ENCODE measurements at places on chromosomes 6 and 20. TPM values are rescaled to one million over a fixed set of nuclear protein-coding genes. Genes with fewer than 3 reads are reported as not detected.

The ENPP1 gene
- 0.81 TPM for total RNA-seq

The FOXC1 gene
- total RNA-seq, result 7.0 TPM

The MUCL3 gene
- not detected for total RNA-seq

The TPMT gene
- 7.6 TPM for total RNA-seq

The MYL9 gene
- total RNA-seq, result 97.7 TPM

The SLCO4A1 gene
- 0.54 TPM for total RNA-seq

The MCM3 gene
- 22.7 TPM for total RNA-seq

The VTA1 gene
- total RNA-seq, result 41.2 TPM

The ADGRF4 gene
- 0.16 TPM for total RNA-seq

The LY86 gene
- total RNA-seq, result not detected

The CLPSL2 gene
- total RNA-seq, result not detected

The BMP5 gene
- total RNA-seq, result not detected

The ARHGAP18 gene
- total RNA-seq, result 24.2 TPM

The LGSN gene
- total RNA-seq, result not detected

The VSTM2L gene
- total RNA-seq, result 3.2 TPM

The CRISP3 gene
- total RNA-seq, result not detected

The MAPK13 gene
- total RNA-seq, result 3.8 TPM

The CDH26 gene
- 0.32 TPM for total RNA-seq

The PRRT1 gene
- total RNA-seq, result not detected

The CGA gene
- total RNA-seq, result not detected

The MROH8 gene
- 1.9 TPM for total RNA-seq

The PTCHD4 gene
- 0.36 TPM for total RNA-seq

The RIPPLY2 gene
- not detected for total RNA-seq

The C4A gene
- 12.1 TPM for total RNA-seq

The MAVS gene
- total RNA-seq, result 24.3 TPM

The PHF3 gene
- total RNA-seq, result 17.0 TPM

The SLPI gene
- not detected for total RNA-seq

The PHF20 gene
- total RNA-seq, result 18.1 TPM

The SAMD3 gene
- not detected for total RNA-seq

The POPDC3 gene
- total RNA-seq, result not detected

The OR12D3 gene
- not detected for total RNA-seq

The UST gene
- 20.1 TPM for total RNA-seq

The GPSM3 gene
- 7.4 TPM for total RNA-seq

The HIVEP2 gene
- 13.9 TPM for total RNA-seq

The ECT2L gene
- total RNA-seq, result under 0.01 TPM

The VGLL2 gene
- not detected for total RNA-seq

The DEFB132 gene
- not detected for total RNA-seq

The MRAP2 gene
- total RNA-seq, result 0.49 TPM

The RAB23 gene
- 15.2 TPM for total RNA-seq

The TFAP2A gene
- total RNA-seq, result 4.5 TPM

The JPH2 gene
- not detected for total RNA-seq

The BIRC7 gene
- not detected for total RNA-seq

The TBX18 gene
- 45.5 TPM for total RNA-seq

The CYP24A1 gene
- not detected for total RNA-seq

The NRSN1 gene
- not detected for total RNA-seq

The EDN3 gene
- total RNA-seq, result not detected

The PIGT gene
- total RNA-seq, result 91.3 TPM

The ARID1B gene
- 21.9 TPM for total RNA-seq

The TRDN gene
- total RNA-seq, result not detected

The SLC32A1 gene
- not detected for total RNA-seq

The GABRR2 gene
- not detected for total RNA-seq

The SEC63 gene
- total RNA-seq, result 19.6 TPM

The UTRN gene
- 88.5 TPM for total RNA-seq

The RTN4IP1 gene
- 2.9 TPM for total RNA-seq
